Dorsolateral prefrontal cortex (tissue), 122 donors: ENCODE measurements at places on chromosomes 16 and 17.

GRCh38 chr16:67987460-67988160 lies 7.3 kb upstream of the DPEP3 start:
- DNase-seq = no peak

GRCh38 chr17:18967916-18968315 lies 16.0 kb downstream of the SLC5A10 start:
- DNase-seq = no peak

DNA sequence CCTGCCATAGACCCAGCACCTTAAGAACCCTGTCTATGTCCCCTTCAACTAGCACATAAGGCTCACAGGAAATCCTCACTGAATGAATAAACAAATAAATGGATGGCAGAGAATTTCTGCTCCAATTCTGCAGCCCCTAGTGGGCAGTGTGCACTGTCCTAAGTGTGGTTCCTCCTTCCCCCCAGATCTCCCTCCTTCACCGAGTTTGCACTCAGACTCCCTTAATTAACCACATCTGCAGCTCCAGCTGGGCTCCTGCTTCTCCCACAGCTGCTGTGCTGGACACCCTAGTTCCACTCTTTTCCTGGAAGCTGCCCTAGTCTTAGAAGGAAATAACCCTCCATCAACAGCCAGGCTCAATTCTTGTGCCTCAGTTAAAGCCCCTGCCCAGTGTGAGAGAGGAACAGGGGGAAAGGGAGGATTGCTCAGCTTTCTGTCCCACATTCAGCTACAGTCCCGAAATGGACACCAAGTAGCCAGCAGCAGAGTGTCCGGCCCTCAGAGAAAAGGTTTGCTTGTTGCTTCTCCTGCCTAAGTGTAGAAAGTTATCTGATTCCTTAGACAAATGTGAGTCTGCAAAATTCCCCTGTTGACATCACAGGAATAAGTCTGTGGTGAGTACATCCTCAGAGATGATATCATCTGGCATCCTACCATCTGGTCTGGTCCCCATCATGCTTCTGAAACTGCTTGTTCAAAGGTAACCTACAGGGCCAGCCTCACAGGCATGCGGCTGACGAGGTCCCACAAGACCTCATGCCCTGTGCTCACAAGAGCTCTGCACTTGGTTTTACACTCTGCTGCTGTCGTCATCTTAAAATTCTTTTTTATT lies 12.3 kb downstream of the LRRC3C start:
- no peak for DNase-seq

DNA sequence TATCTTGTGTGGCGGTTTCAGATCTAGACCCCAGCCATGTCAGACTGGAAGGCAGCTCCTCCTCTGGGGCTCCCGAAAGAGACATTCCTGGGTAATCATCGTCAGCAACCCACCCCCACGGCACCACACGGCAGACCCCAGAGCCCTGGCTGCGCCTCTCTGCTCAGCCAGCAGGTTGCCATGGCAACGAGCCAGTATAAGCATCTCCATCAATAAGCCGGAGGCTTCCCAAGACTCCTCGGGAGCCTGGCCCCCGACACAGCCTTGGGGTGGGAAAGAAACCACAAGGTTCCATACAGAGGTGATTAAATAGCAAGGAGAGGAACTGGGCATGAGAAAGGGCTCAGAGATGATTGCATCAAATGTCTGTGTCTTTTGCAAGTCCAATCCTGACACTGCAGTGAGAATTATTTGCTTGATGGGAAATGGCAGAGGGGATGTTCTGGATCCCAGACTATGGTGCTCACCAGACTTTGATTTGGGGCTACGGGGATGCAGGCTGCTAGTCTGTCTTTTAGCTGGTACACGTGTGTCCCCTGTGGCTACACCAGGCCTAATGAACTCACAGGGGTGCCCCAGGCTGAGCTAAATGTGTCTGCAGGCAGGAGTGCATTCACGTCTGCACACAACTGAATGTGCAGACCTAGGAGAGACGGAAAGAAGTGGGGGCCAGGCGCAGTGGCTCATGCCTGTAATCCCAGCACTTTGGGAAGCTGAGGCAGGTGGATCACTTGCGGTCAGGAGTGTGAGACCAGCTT lies 320.5 kb upstream of the TNRC6C start:
- peak; percentile 25 for DNase-seq

DNA sequence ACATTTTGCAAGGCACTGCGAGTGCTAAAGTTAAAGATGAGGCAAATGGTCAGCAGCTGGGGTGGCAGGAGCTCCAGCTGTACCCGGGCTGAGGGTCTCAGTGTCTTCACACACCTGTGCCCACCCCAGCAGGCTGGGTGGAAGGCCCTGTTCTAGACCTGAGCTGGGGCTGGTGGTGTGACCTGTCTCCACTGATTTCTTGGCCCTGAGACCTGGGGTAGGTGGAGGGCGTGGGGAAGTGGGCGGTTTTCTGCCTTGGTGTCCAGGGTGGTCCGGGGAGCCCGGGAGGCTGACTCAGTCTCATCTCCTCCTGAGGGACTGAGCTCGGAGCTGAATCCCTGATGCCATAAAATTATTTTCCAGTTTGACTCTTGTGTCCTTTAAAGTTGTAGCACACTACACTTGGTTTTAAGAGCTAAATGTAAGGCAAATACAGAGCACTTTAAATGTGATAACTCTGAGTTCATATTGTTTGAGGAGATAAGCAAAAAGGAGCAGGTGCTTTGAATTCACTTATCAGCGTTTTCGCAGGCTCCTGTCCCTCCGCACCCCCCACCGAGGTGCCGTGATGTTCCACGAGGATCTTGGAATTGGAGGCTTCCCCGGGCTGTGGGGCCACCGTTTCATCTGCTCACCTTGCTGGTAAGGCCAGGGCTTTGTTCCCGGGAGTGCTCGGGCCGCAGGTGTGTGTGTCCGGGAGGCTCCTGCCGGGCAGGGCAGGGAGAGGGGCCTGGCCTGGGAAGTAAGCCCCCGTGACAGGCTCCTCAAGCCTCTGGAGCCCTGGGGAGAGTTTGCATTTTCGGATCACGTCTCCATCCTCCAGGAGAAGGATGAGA lies 117.0 kb downstream of the AATF start:
- DNase-seq = no peak

GRCh38 chr17:2347805-2348685 lies 10.7 kb downstream of the SGSM2 start:
- DNase-seq = no peak

GRCh38 chr17:39971076-39971603 lies 8.3 kb downstream of the GSDMA start:
- no peak for DNase-seq

DNA sequence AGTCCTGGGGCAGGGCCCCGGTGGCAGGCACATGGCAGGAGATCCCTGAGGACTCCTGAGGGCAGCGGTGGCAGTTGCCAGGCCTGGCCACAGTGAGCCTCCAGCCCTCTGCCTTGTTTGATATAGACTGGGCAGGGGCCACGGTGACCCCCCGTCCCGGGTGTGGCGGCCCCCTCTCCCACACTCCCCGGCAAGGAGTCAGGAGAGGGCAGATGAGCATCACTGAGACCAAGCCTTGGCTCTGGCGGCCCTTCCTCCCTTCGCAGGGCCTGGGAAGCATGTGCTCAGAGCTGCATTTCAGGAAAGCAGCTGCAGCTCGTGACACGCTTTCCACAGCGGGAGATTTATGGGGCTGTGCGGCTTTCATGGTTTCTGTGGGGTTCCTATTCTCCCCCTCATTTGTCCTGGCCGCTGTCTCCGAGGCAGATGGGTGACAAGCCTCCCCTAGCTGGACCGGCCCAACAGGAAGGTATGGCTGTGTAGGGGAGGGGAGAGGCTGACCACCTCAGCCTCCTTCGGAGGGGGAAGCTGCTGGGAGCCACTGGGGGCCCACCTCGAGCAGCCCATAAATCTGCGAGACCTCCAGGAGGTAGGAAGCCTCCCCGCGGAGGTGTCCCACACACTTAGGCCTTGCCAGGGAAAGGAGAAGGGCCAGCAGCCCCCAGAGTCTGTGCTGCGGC lies 211.4 kb downstream of the NTN1 start:
- no peak for DNase-seq

- no peak for DNase-seq
Measured at GRCh38 chr16:85940214-85940613, 41.3 kb downstream of the IRF8 start.

- DNase-seq = no peak
Measured at GRCh38 chr17:76130473-76130872, 10.6 kb downstream of the FOXJ1 start.

DNA sequence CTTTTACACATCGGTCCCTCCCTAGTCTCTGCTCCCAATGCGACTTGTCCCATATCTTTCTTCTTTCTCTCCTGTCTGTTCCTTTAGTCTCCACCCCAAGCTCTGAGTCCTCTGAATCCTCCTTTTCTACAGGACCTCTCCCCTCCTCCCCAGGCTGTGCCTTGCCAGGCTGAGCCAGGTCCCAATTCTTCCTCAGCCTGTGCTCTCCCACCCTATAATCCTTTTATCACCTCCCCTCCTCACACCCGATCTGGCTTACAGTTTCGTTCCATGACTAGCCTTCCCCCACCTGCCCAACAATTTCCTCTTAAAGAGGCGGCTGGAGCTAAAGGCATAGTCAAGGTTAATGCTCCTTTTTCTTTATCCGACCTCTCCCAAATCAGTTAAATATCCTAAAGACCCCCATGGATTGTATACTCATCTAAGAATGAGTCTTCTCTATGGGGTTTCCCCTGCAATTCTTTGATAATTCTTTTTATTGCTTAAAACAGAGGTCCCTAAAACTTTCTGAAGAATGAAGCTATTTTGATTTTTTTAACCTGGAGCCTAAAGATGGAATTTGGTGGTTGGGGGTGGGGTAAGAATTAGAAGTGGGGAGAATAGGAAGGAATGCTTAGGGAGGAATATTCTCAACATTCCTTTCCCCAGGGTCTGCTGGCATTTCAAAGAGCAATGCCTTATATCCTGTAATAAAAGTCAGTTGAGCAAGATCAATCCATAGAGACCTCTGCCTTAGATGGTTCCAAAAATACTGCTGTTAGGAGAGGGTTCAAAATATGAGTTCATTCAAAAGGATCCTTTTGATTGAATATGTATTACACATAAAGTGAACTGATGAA lies 102.8 kb downstream of the MYO1D start:
- no peak for DNase-seq

DNA sequence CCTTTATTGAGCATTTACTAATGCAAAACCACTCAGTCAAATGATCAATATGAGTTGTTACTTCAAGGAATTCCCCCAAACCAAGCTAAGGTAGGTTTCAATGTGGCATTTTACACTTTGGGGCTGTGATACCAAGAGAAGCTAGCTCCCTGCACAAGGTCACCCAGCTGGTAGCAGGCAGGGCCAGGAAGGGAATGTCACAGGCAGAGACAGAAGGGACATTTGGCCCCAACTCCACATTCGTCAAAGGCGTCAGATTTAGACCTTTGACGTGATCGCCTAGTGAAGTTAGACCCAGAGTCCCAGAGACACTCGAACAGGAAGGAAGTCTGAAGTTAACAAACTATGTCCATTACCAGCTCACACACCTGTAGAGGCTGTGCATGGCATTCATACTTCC lies 5.5 kb upstream of the SMG1 start:
- peak; percentile 4 for DNase-seq

DNA sequence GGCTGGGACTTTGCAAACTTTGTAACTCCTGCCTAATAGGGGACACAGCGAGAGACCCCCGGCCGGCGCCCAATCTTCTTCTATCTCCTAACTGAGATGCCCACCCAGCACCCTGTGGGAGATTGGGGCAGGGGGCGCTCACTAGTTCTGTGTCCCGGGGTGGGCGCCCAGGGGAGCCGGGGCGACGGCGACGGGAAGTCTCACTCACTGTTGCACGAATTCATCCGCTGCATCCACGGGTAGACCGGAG lies 3.9 kb upstream of the HOXB5 start:
- DNase-seq = no peak
